CD8-positive, alpha-beta memory T cell (primary cell): ENCODE measurements at places on chromosomes 6 and 20. TPM values are rescaled to one million over a fixed set of nuclear protein-coding genes. Genes with fewer than 3 reads are reported as not detected.

GRCh38 chr6:105560611-105561066 lies 157.8 kb upstream of the PREP start:
- H3K27me3 ChIP-seq = no peaks in the 10 kb centered on the region
- no peak overlapping the region for H3K4me3 ChIP-seq
- H3K36me3 ChIP-seq = no peaks in the 10 kb centered on the region
- no peak for DNase-seq
- no peaks in the 10 kb centered on the region for H3K4me1 ChIP-seq
- no peak overlapping the region for H3K27ac ChIP-seq

DNA sequence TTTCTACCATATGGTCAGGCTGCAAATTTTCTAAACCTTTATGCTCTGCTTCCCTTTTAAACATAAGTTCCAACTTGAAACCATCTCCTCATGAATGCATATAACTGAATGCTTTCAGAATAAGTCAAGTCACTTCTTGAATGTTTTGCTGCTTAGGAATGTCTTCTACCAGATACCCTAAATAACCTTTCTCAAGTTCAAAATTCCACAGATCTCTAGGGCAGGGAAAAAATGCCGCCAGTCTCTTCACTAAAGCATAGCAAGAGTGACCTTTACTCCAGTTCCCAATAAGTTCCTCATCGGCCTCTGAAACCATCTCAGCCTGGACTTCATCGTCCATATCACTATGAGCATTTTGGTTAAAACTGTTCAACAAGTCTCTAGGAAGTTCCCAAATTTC lies 1011.2 kb upstream of the CITED2 start:
- no peak for DNase-seq
- no peaks in the 10 kb centered on the region for H3K27me3 ChIP-seq
- no peaks in the 10 kb centered on the region for H3K4me1 ChIP-seq
- no peaks in the 10 kb centered on the region for H3K36me3 ChIP-seq
- no peak overlapping the region for H3K27ac ChIP-seq
- no peak overlapping the region for H3K4me3 ChIP-seq

LATS1 gene
- polyA plus RNA-seq = 12.7 TPM

DNA sequence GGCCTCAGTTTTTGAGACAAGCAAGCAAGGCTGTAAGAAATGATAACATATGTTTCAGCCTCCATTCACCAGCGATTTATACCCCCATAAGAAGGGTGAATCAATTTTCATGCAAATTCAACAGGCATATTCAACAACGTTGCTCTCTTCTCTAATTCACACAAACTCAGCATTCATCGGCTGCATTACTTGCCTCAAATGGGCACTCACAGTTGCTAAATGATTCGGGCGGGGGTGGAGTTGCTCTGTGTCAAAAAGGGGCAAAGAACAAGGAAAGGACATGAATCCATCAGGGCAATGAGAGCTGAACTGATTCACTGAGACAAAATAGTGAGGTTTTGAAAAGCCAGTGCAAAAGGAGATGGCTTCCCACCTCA lies 9.0 kb downstream of the MOXD1 start:
- no peak for DNase-seq
- peaks cover 4% of the 10 kb centered on the region for H3K27me3 ChIP-seq
- H3K4me1 ChIP-seq = no peaks in the 10 kb centered on the region
- no peak overlapping the region for H3K4me3 ChIP-seq
- no peaks in the 10 kb centered on the region for H3K36me3 ChIP-seq

SDHAF4 gene
- 7.9 TPM for polyA plus RNA-seq

GRCh38 chr6:108927927-108928326 lies 79.7 kb downstream of the ARMC2 start:
- no peaks in the 10 kb centered on the region for H3K36me3 ChIP-seq
- DNase-seq = no peak
- no peak overlapping the region for H3K27ac ChIP-seq
- H3K4me3 ChIP-seq = no peak overlapping the region
- no peaks in the 10 kb centered on the region for H3K27me3 ChIP-seq
- peaks cover 21% of the 10 kb centered on the region for H3K4me1 ChIP-seq

DNA sequence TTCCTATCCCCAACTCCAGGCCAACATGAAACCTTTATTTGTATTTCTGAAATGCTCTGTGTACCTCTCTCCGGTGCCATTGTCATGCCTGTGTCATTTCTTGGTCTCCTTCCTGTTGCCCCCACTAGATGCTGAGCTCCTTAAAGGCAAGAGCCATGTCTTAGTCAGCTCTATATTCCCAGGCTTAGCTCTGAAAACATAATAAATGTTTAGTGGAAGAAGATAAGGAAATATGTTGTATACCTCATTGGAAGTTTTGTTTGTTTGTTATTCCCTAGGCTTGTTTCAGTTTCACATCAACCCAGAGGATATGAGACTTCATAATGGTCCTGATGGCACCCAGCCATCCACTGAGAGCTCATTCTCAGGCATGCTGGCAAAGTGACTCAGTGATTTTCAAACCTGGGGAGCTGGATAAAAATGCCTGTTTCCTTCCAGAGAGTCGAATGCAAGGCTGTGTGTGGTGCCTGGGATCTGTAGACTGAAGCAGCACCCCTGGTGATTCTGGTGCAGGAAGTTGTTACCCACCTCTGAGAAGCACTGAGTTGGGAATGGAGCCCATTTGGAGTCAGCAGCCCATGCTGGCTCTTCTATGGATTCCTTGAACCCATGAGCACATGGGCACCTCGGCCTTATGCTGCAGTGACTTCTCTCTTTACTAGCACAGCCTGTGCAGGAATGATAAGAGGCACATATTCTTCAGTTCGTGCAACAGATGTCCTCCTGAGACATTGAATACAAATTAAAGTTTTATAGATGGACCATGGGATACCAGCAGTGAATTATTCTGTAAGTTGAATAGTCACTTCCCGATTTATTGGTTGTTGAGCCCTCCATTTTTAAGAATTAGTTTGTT lies 205.2 kb downstream of the FARS2 start:
- no peak overlapping the region for H3K27ac ChIP-seq
- no peak overlapping the region for H3K4me3 ChIP-seq
- H3K36me3 ChIP-seq = no peaks in the 10 kb centered on the region
- no peak for DNase-seq
- no peaks in the 10 kb centered on the region for H3K27me3 ChIP-seq

DNA sequence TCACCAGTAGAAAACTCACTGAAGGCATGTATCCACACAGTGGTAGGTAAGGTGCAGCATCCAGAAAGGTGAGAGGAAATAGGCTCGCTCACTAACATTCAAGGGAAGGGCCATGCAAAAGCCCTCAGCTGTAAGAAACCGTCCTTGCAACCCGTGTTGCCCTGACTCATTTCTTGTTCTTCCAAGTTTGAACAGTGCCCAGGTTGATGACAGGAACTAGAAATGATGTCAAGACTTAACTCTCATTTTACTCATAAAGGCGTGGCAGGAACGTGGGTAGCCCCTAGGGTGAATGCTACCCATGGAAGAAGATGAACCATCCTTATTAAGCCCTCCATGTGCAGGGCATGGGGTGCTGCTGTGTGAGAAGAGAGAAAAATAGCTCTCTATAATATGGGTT lies 187.6 kb downstream of the CD83 start:
- H3K4me1 ChIP-seq = no peaks in the 10 kb centered on the region
- no peaks in the 10 kb centered on the region for H3K27me3 ChIP-seq
- no peak overlapping the region for H3K27ac ChIP-seq
- DNase-seq = no peak

ENPP1 gene
- 1.2 TPM for polyA plus RNA-seq

MOXD1 gene
- 0.25 TPM for polyA plus RNA-seq

GRCh38 chr6:16749516-16750485 lies 11.5 kb downstream of the ATXN1 start:
- H3K36me3 ChIP-seq = peaks cover 4% of the 10 kb centered on the region
- H3K4me1 ChIP-seq = peaks cover 7% of the 10 kb centered on the region
- H3K27ac ChIP-seq = no peak overlapping the region
- H3K4me3 ChIP-seq = no peak overlapping the region
- no peaks in the 10 kb centered on the region for H3K27me3 ChIP-seq
- no peak for DNase-seq

DNA sequence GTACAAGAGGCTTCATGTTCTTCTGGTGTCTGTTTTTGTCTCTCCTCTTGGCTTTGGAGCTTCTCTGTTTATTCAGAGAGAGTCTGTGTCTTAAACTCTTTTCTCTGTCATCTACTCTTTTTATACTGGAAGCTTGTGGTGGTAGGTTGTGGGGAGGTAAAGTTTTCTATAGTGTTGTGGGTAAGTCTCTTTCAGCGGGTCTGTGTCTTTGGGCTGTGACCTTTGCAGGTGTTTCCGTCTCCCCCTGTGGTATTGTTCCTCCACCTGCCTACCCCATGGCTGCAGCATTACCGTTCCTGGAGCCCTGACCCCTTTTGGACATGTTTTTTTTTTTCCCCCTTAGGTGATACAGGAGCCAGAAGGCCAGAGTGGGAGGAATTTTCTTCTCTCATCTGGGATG lies 37.9 kb upstream of the FERMT1 start:
- no peaks in the 10 kb centered on the region for H3K4me1 ChIP-seq
- H3K4me3 ChIP-seq = no peak overlapping the region
- no peak for DNase-seq
- no peaks in the 10 kb centered on the region for H3K27me3 ChIP-seq
- H3K36me3 ChIP-seq = no peaks in the 10 kb centered on the region
- no peak overlapping the region for H3K27ac ChIP-seq

KCNK16 gene
- not detected for polyA plus RNA-seq
